NCI-H526 treated with DMSO at 0.1 percent for 48 hours (cell line): ENCODE measurements at places on chromosomes 2 and 18.

DNA sequence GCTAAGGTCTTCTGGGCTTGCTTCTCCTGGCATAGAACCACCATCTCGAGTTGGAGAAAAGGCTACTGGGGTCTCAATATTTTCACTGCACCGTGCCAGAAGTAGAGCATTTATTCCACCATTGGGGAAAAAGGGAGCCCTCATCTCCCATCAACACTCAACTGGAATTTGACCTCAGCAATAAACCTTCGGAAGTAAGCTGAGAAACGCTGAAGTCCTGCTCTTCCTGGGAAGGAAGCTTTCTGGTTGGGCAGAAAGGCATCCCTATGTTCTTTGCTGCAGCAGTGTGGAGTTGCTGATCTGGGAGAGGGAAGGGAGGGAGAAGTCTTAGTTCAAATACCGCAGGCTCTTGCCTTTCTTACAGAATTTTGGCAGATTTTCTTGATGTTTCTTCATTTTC, 368.8 kb downstream of the NUP35 start:
- DNase-seq, result no peak

DNA sequence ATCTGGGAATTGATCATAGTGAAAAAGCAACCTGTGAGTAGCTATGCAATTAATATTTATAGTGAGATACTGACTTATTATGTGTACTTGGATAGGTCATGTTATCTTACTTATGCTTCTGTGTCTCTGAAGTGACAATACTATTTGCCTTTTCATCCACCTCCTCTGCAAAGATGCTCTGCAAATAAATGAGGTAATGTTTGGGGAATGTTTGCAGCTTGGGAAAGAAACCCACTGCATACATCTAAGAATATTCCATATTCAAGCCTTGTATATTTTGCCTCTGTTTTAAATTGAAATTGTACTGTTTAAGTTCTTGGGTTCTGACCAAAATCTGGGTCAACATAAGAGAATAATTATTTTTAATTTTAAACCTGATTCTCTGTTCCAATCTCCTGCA, 217.4 kb upstream of the DTNA start:
- no peak for DNase-seq

- DNase-seq, result no peak
Measured at GRCh38 chr2:195360242-195360641, 296.8 kb upstream of the SLC39A10 start.

DNA sequence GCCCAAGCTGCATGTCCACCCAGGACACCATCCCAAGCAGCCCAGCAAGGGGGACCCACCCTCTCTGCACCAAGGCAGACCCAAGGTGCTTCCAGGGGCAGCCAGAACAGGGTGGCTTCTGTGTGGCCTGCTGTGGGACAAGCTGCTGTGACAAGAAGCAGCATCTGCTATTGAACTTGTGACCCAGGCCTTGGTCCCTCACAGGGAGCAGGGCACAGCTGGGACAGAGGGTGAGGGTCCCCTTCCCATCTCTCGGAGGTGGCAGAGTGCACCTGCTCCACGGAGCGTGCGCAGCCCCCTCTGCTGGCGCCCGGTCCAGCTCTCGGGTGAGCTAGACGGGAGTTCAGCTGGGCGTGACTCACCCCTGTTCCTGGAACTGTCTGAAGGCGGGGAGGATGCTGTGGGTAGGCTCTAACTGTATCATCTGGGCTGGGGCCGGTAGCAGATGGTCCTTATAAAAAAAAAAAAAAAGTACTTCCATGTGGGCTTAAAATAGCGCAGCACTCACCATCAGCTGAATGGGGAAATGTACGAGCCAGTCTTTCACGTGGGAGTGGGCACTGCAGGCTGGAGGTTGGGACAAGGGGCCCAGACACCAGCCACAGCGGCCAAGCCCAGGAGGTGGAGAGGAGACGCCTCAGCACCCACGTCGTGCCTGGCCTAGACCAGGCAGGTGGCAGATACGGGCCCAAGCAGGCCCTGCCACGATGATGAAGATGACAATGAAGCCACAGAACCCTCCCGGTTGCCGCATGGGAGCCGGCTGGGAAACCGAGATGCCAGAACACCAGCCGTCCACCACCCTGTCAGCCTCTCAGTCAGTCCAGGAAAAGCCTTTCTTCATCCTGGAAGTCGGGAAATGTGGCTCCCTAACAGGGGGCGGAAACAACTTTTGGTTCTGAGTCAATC, 136.8 kb upstream of the ID2 start:
- DNase-seq, result peak; percentile 32

GRCh38 chr2:3659447-3660432, 1.7 kb downstream of the ALLC start:
- no peak for DNase-seq

- no peak for DNase-seq
Measured at GRCh38 chr2:19122220-19122619, 236.2 kb downstream of the OSR1 start.

DNA sequence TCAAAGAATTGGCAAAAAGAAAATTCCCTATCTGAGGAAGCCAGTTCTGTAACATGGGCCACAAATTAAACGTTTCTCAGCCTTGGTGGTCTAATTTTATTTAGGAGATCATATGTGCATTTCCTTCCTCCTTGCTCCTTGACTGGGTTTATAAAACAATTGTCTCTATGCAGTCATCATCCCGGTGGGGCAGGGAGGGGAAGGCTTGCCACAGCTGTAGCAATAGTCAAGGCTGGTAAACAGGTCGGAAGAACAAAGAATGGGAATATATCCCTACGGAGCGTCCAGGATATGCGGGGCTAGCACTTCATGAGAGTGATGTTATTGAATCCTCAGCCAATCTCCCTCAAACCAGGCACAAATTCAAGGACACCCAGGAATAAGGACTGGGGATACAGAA, 143.8 kb downstream of the RNF152 start:
- DNase-seq, result no peak

DNA sequence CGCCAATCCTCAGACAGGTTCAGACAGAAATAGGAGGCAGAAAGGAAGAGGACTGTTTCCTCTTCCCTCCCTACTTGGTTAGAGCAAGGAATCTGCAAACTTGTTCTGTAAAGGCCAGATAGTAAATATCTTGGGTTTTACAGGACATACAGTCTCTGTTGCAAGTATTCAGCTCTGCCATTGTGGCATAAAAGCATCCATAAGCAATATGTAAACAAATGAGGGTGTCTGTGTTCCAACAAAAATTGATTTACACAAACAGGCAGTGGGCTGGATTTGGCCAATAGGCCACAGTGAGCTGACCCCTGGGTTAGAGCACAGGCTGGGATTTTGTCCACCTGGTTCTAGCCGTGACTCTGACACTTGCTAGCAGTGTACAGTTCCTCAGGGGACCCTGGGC, 89.4 kb downstream of the NRP2 start:
- DNase-seq, result no peak

- peak; percentile 32 for DNase-seq
Measured at GRCh38 chr2:29113891-29114321, 1.3 kb upstream of the CLIP4 start.

- DNase-seq, result no peak
Measured at GRCh38 chr18:32968248-32968647, 195.4 kb upstream of the KLHL14 start.

DNA sequence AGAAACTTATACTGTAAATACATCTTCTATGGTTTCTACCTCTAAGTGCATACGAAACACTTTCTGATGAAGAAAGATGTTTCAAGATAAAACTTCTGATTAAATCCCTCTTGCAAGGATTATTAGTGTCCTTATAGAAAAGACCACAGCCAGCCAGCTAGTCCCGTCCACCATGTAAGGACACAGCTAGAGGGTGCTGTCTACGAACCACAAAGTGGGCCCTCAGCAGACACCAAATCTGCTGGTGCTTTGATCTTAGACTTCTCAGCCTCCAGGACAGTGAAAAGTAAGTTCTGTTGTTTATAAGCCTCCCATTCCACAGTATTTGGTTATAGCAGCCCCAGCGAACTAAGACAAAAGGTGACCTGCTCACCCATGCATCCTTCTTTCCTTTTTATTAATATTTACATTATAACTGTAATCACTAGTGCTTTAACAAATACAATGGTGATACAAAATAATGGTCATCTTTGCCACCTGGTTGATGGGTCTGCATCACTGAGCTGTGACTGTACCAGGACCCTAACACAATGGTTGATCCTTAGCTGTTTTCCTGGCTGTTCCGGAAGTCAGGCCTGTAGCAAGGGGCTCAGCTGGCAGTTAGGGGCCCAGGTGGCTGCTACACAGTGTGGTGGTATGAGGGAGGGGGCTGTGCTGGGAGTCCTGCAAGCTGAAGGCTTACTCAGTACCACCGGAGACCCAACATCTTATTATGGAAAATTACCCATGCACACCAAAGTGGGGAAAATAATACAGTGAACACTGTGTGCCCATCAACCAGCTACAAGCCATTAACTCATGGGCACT, 108.5 kb upstream of the SMAD7 start:
- DNase-seq, result no peak

DNA sequence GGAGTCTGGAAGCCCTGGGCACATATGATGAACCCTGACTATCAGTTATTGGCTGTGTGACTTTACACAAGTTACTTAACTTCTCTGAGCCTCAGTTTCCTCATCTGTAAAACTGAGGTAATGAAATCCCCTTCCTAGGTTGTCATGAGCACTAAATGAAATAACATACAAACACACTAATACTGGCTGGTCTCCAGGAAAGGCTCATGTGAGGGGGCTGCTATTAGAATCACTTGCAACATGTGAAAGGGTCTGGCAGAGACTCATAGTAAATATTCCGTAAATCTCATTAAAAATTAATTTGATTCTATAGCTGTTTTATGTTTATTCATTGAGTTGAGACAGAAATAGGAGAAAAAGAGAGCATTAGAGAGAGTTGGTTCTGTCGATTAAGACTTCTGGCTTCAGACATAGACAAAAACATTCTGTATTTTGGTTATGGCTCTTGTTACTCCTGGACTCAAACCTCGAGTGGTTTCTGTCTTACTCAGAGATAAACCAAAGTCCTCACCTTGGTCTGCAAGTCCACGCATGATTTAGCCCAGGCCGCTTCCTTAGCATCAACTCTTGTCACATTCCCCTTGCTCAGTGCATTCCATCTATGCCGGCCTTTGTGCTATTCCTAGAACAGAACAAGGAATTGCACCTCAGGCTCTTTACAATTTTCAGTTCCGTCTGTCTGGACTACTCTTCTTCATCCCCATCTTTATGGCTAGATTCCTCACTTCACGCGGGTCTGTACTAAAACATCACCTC, 139.1 kb downstream of the NXPH2 start:
- no peak for DNase-seq

GRCh38 chr18:2337552-2338141, 233.7 kb downstream of the METTL4 start:
- DNase-seq, result no peak

- DNase-seq, result no peak
Measured at GRCh38 chr2:109174626-109175349, 45.8 kb downstream of the SH3RF3 start.

- DNase-seq, result no peak
Measured at GRCh38 chr2:31688282-31688681, 107.5 kb upstream of the SRD5A2 start.

- DNase-seq, result no peak
Measured at GRCh38 chr18:9507565-9508088, 32.3 kb downstream of the RALBP1 start.

DNA sequence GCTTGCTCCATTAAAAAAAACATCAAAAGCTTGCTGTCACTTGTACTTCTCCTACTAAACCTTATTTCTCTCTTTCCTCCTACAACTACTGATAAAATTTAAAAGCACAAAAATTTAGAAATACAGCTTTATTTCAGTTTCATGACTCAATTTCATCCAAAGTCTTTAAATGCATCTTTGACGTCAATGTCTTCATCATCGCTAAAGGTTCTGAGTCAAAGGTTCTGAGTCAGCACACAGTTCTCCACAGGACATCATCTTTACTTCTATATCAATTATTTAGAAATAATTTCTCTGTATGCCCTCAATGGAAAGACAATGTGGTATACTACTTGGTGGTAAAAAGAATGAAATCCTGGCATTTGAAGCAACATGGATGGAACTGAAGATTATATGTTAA, 163.9 kb upstream of the DNMT3A start:
- no peak for DNase-seq

DNA sequence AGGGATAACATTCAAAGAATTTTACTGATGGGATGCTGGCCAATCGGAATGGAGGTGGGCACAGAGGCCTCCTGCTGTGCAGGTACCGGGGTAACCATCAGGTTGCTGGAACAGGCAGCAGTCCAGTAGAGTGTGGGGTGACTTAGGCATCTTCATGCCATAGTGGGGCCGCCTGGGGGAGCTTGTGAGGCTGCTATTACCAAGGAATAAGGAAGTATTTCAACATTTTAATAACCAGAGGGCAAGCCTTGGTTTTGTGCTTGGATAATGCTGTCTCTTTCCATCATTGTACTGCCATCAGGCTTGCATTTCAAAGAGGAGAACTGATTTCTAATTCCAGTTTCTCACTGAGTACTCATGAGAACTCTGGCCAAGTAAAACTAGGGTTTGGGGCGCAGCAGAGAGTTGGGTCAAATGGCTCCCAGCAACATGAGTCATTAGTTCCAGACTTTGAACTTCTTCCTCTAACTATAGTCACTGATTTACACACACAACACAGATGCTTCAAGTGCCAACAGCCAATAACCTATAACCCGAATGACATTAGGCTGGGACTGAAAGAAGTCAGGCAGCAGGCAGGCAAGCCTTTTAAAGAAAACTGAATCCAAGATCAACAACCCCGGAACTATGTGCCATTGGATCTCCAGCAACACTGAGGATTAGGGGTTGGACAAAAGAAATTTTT, 56.1 kb upstream of the FHL2 start:
- no peak for DNase-seq

GRCh38 chr2:61238219-61239012, 76.4 kb downstream of the C2orf74 start:
- no peak for DNase-seq

- no peak for DNase-seq
Measured at GRCh38 chr2:42109959-42110640, 59.1 kb upstream of the EML4 start.
